ENCODE measurements at places on chromosomes 12 and 14.

GRCh38 chr12:40033242-40033630, 72.6 kb downstream of the SLC2A13 start:
- no peak for DNase-seq

DNA sequence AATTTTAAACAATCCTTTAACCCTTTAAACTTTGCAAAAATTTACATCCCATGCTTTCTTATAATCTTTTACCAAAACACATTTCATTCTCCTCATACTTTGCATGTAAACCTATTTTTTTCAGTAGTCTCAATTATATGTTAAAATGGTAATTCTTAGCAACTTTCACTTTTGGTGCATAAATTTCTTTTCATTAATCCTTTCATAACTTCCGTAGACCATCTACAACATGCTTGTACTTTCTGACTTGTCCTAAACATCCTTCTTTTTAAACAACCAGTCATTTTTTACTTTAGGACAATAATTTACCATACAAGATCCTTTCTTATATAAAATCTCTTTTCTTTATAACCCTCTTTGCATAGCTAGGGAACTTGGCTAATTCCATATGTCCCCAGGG, 19.5 kb downstream of the CCDC91 start:
- no peak for DNase-seq

- DNase-seq, result no peak
Observed at GRCh38 chr14:99177886-99178835, 93.8 kb downstream of the BCL11B start.

- no peak for DNase-seq
Observed at GRCh38 chr14:100861188-100861936, 35.4 kb downstream of the MEG3 start.

DNA sequence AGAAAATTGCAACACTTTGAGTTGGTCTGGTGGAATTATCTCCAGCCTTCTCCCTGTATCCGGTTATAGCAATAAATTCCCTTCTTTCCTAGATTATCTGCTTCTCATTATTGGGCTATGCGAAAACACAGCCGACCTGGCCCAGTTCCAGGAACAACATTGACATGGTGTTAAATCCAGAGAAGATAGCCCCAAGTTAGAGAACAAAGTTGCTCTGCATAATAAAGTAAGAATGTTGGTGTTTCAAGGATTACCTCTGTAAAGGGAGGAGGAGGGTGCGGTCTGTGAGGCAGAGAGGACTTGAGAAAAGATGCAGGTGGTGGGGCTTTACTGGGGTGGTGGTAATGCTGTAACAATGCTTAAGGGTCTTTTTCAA, 12.1 kb downstream of the TCL1A start:
- no peak for DNase-seq
